Hematopoietic multipotent progenitor cell treated with erythropoietin and hydrocortisone succinate and interleukin-3 and kit ligand, for 8 days (in vitro differentiated cells): ENCODE measurements at places on chromosomes 5 and 9.

DNA sequence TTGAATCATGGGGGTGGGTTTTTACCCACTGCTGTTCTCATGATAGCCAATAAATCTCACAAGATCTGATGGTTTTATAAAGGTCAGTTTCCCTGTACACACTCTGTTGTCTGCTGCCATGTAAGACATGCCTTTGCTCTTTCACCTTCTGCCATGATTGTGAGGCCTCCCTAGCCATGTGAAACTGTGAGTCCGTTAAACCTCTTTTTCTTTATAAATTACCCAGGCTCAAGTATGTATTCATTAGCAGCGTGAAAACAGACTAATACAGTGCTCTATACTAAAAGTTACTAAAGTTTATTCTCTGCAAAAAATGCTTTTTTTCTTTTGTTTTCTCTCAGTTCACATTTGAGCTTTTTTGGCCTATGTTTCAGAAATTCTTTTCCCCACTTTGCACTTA lies 33.9 kb upstream of the TLE4 start:
- DNase-seq, result no peak

DNA sequence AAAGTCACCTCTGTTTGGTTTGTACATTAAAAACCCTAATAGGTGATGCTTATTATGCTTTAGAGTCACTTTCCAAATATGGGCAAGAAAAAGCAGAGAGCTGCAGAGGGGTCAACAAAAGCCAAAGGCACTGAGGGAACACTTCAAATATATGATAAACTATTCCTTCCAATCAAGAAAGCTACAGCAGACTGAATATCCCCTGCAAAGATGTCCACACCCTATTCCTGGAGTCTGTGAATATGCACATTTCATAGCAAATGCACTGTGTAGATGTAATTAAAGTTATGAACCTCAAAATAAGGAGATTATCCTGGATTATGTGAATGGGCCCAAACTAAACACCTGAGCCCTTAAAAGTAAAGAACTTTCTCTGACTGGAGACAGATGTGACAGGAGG lies 74.3 kb downstream of the ABCA1 start:
- no peak for DNase-seq

- no peak for DNase-seq
Measured at GRCh38 chr5:56588636-56589480, 226.5 kb upstream of the MAP3K1 start.

- no peak for DNase-seq
Measured at GRCh38 chr5:10456583-10457420, 15.1 kb downstream of the ROPN1L start.

- DNase-seq, result peak; percentile 43
Measured at GRCh38 chr5:89313804-89314588, 431.0 kb upstream of the MEF2C start.

DNA sequence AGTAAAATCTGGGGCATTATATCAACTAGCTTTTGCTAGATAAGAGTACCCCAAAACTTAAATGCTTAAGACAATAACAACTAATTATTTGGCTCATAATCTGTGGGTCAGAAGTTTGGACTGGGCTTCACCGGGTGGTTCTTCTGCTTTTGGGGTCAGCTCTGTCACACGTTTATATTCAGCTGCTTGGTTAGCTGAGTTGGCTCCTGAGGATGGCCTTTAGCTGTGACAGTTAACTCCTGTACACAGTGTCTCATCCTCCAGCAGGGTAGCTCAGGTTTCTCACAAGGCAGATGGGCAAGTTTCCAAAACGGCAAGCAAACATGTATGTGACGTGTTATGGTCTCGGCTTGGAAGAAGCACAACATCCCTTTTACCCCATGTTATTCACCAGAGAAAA lies 488.2 kb downstream of the TLE4 start:
- no peak for DNase-seq

GRCh38 chr5:172694061-172694460 lies 53.0 kb downstream of the NEURL1B start:
- DNase-seq, result no peak

- peak; percentile 96 for DNase-seq
Measured at GRCh38 chr9:132984202-132985070, 5.9 kb downstream of the GFI1B start.

- peak; percentile 81 for DNase-seq
Measured at GRCh38 chr5:39283231-39283818, 64.0 kb upstream of the FYB1 start.

DNA sequence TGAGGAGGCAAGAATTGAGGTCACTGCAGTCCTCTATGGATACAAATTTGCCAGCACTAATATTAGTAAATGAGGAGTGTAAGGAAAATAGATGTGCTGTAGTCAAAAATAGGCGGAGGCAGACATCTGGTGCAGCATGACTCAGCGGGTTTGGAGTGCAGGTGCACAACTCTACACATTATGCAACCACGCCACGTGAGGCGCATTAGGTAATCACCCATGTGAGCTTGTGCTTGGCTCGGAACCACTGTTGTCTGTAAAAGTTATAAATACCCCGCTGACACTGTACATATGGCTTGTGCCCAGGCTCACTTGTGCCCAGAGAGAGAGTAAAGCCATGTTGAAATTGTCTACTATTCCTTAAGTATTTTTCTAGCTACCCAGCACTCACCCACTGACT lies 623.5 kb upstream of the NUDT12 start:
- no peak for DNase-seq

DNA sequence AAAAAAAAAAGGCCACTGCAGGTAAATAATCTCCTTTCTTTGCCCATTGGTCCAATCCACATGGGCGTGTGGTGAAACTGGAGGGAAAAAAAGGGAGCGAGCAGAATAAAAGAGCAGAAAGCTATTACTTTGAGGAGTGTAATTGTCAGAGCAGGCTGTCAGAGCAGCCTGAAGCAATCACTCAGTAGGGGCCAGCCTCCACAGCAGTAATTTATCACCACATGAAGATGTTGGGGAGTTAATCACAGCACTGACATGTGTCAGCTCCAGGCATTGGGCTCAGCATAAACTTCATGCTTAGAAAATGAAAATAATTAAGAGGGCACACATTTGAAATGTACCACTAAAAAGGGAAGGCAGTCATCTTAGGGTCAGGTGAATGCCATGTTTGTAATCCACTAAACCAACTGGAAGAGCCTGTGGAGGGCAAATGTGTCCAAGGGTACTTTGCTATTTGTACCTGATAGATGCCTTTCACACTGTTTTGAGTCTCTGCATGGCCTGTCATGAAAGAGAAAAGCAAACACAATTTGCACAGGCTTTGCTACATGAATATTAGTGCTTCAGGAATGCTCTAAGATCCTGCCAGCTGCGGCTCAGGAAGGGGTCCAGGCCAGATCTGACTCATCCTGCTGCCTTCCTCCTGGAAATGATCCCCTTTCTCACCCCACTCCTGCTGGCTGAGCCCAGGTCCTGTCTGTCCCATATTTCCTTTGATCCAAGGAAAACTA lies 2.9 kb upstream of the PTGER4 start:
- DNase-seq, result no peak

DNA sequence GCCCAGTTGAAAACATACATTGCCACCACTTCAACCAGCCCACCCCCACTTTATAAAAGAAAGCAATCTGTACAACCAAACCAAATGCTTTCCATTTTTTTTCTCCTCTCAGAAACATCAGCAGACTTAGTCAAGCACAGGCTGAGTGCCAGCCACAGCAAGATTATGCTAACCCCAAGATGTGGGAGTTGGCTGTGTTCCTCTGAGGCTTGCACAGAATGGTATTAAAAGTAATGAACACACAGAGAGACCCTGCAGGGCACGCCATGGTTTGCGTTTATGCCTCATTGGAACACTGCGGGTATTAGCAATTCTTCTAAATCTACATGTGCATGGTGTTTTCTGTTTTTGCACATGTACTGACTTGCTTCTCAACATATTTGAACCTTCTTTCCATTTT lies 419.9 kb upstream of the GRAMD2B start:
- DNase-seq, result no peak

DNA sequence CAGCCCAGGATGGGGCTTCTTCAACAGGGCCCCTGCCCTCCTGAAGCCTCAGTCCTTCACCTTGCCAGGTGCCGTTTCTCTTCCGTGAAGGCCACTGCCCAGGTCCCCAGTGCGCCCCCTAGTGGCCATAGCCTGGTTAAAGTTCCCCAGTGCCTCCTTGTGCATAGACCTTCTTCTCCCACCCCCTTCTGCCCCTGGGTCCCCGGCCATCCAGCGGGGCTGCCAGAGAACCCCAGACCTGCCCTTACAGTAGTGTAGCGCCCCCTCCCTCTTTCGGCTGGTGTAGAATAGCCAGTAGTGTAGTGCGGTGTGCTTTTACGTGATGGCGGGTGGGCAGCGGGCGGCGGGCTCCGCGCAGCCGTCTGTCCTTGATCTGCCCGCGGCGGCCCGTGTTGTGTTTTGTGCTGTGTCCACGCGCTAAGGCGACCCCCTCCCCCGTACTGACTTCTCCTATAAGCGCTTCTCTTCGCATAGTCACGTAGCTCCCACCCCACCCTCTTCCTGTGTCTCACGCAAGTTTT lies 23.6 kb downstream of the PCDHGC5 start:
- DNase-seq, result peak; percentile 79

DNA sequence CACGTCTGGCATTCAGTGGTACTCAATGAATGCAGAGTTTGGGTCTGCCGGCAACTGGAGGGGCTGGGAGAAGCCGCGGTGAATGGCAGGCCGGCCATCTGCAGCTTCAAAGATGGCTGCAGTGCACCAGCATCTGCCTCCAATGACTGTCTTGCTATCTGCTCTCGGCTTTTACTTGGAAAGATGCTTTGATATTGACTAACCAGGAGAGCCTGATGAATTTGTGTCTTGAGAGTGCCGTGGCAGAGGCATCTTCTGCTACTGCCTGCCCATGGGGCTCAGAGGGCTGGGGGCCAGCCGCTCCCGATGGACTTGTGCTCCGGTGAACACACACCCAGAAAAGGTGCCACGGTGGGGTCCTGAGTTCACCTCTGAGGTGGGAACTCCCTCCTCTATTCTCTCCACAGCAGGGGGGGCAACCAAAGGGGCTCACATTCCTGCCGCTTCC lies 164.5 kb downstream of the COL23A1 start:
- no peak for DNase-seq

DNA sequence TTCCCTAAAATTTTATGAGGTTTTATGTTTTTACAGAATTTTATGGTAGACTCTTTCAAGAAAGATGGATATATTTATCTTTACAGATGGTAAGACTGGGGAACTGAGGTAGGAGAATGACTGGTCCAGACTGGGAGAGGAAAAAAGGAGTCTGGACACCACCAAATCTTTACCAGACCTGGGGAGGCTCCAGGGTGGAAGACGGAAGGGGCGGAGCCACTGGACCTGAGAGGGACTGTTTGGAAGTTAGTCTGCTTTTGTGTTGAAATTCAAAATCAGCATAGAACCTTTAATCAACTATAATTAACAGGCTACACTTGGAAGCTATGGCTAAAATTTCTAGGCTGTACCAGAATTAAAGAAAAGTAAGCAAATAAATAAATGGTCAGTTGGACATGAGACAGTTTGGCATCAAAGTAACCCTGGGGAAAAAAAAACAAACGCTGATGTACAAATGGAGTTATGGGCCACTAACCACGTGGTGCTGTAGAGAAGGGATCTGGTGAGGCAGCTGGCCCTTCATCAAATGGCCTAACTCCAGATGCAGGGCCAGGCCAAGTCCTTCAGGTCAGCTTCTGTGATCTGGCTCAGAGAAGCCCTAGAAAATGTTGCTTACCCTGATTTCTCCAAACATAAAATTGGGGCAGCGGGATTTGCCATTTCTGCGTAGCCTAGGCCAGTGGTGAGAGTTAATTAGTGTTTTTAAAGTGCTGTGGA lies 155.1 kb downstream of the ARSB start:
- no peak for DNase-seq

- DNase-seq, result no peak
Measured at GRCh38 chr9:86764671-86765343, 182.5 kb downstream of the GAS1 start.

DNA sequence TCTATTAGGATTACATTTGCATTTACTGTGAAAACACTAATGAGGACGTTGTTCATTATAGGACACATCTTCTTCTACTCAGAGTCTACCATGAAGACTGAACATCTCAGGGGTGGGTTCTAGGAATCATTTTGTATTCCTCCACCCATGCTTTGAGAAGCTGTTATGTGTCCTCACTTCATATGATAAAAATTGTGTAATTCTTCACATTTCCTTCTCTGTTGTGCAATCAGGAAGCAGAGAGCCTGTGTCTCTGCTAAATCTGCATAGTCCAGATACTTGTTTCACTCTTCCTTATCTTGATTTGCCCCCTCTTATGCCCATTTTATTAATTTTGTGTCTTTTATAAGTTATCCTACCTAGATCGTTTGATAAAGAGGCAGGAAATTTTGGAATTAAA lies 97.8 kb upstream of the IQGAP2 start:
- DNase-seq, result no peak

- DNase-seq, result no peak
Measured at GRCh38 chr5:179128976-179129375, 68.8 kb downstream of the ZNF354C start.

GRCh38 chr5:135986891-135987401 lies 32.2 kb upstream of the LECT2 start:
- DNase-seq, result no peak

- DNase-seq, result no peak
Measured at GRCh38 chr5:39876146-39876545, 451.4 kb upstream of the DAB2 start.

- DNase-seq, result peak; percentile 60
Measured at GRCh38 chr5:112921026-112921832, 798 bp downstream of the REEP5 start.

DNA sequence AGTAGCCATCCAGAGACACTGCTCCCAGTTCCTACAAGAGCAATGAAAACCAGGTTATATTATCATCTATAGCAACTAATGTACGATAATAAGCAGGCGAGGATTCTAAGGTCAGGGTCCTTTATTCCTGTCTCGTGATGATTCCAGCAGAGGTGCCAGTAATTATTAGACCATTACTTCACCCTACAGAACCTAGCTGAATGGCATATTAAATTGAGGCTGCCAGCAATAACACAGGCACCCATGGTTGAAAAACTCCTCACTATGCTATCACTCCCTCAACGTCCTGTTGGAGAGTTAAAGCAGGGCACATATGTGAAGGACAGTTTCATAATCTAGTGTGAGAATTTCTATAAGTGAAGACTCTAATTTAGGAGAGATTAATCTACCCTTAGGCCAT lies 29.7 kb downstream of the DCAF12 start:
- DNase-seq, result no peak

GRCh38 chr5:108753331-108753730 lies 5.6 kb downstream of the FER start:
- no peak for DNase-seq
